ENCODE measurements at places on chromosomes 6 and 20.
A peak's percentile ranks its signal among the peaks of the same experiment; 100 is the strongest.

DNA sequence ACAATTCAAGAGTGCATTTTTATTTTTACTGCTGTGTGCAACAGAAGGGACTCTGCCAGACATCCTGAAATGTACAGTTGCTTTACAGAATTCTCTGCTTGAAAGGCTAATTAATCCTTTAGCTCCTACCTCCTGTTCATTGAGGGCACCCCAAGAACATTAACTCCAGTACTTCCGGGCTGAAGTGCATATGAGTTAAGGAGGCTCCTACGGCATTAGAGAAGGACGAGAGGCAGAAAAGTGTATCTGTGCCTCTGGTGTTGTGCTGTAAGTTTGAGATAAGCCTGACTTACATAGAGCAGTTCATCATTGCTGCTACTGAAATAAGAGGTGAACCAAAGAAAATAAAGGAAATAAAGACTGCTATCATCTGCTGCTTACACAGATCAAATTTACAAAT is 609.3 kb upstream of the ADGRB3 start:
- DNase-seq = no peak

DNA sequence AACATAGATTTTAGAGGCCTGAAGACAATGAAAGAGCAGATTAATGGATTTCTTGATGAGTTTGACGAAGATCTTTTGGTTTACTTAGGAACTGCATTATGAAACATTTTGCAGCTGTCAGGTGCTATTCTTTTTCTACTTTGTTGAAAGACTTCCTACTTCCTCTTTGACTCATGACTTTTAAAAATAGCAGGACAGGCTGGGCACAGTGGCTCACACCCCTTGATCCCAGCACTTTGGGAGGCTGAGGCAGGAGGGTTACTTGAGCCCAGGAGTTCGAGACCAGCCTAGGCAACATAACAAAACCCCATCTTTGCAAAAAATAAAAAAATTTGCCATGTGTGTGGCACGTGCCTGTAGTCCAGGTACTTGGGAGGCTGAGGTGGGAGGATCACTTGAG is 52.0 kb downstream of the ITCH start:
- no peak for DNase-seq

DNA sequence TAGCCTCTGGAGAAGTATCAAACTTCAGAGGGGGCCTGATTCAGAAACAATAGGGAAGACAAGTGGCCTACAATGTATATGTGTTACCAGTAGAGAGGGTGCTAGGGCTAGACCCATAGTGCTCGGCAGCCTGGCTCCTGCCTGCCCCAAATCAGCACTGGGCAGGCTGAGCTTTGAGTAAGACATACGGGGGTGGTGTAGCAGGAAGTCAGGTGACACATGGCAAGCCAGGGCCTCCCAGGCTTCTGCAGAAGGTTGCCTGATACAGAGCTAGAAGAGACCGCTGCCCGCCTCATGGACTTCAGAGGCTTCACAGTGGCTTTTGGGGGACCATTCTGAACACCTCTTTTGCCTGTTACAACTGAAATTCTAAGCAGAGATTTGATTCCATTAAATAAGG is 43.4 kb downstream of the RALY start:
- no peak for DNase-seq

GRCh38 chr6:41719436-41720261 is 15.8 kb downstream of the TFEB start:
- no peak for DNase-seq

GRCh38 chr6:125095580-125096301 is 57.8 kb upstream of the TPD52L1 start:
- no peak for DNase-seq

GRCh38 chr6:158279615-158280014 is 32.6 kb upstream of the TULP4 start:
- no peak for DNase-seq

GRCh38 chr20:51661609-51662178 is 106.5 kb downstream of the ATP9A start:
- peak; percentile 70 for DNase-seq

GRCh38 chr20:5548902-5549599 is 201.2 kb upstream of the SHLD1 start:
- DNase-seq = no peak

DNA sequence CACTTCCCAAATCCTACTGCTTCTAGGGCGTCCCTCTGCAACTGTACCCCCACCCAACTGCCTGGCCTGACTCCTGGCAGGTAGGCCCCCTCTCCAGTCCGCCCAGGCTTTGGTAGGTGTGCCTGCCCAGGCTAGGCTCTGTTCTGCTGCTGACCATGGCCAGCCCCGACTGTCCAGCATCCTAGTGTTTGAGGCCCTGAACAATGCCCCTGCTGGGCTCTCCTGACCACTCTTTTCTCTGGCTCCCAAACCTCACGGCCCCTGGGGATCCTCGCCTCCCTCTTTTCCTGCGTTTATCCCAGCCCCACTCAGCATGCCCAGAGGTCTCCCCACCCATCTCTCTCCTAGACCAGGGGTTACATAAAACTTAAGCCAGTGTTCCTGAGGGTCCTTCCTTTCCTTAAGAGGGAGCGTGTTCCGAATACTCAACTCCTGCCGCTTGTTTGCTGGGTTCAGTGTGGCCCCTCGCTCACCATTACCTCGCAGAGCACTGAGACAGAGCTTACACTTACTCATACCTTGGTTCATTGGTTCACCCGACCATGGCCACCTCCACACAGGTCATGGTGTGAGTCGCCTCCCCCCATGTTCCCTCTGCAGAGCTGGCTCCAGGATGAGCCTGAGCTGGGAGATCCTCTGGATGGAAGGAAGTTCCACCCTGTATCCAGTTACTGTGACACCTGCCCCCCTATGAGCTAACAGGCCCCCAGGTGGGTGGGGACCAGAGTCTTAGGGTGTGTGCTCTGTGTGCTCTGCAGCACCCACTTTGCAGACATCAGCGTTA is 21.0 kb upstream of the MYT1 start:
- no peak for DNase-seq

DNA sequence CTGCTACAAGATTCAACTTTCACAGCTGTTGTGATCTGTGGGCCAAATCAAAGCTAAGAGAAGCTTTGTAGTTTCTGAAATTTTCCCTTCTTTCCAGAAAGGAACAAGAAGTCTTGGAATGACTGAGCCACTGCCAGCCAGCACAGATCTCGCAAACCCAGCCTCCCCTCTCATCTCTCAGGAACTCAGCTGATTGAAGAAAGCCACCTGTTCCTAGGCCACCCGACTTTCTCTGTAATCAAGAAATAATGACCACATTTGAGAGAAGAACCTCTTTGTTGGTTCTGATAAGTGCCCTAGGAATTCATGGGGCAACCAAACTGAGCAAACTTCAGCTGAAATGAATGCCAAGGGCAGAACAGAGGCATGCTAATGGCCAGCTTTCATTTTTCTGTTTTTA is 61.7 kb downstream of the HDGFL1 start:
- DNase-seq = no peak

- no peak for DNase-seq
Observed at GRCh38 chr6:45657226-45657625, 279.5 kb upstream of the SUPT3H start.

DNA sequence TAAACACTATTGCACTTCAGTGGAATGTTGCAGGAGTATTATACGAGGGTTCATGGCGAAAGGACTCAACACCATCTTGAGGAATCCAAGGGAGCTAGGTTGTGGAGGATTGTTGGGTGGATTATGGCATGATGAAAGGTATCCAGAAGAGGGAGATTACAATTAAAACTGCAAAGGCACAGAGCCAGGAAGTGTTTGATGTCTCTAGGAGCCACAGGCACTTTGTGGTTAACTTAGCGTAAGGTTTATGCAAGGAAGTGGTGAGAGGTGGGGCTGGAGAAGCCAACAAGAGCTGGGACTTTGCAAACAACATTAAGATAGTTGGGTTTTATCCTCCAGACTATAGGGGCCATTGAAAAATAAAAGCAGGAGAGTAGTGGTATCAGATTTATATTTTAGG is 86.6 kb upstream of the TPD52L1 start:
- DNase-seq = no peak

DNA sequence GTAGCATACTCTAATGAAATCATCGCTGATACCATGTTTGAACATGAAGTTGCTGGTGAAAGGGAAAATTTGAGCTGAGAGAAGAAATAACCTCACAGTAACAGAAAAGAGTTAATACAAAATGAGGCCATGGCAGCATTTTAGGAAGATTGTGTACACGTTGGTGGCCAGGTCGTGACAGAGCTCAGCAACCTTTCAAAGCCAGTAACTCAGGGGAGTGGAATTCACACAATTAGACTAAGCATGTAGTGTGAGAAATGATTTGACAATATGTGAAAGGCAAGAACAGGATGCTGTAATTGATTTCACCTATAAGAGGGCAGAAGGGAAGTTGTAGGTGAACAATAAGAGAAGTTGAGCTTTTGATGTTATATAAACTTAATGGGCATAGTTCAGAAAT is 246.3 kb downstream of the OGFRL1 start:
- no peak for DNase-seq

DNA sequence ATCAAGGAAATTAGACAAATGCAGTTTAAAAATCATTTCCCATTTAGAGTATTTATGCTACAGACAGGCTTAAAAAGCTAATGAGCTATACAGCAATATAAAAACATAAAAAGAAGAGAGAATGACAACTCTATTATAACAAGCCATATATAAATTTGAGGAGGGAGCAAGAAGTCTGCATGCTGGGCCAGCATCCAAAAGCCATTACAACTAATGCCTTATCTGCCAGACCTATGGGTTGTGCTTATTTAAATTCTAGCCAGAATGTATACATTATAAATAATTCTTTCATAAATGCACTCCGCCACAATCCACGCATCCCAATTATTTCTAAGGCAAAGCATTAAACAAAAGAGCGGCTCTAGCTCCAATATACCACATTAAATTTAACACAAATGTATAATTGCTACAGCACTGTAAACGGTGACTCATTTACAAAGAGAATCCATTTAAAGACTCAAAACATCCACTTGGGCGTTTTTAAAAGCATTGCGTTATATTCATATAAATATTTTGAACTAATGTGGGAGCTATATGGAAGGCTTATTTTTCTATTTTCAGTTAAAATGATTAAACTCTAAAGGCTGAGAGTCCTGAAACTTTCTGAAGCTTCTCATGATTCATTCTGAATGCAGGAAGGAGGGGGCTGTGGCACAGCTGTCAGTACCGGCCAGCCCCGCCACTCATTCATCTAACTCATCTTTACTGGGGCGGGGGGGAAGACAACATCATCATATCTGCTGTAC is 37.7 kb upstream of the RAB22A start:
- DNase-seq = no peak

GRCh38 chr20:32986331-32986966 is 17.8 kb downstream of the SUN5 start:
- DNase-seq = no peak

GRCh38 chr20:25532971-25533391 is 52.4 kb downstream of the NINL start:
- DNase-seq = no peak

GRCh38 chr20:22905658-22906057 is 129.5 kb upstream of the SSTR4 start:
- DNase-seq = no peak

DNA sequence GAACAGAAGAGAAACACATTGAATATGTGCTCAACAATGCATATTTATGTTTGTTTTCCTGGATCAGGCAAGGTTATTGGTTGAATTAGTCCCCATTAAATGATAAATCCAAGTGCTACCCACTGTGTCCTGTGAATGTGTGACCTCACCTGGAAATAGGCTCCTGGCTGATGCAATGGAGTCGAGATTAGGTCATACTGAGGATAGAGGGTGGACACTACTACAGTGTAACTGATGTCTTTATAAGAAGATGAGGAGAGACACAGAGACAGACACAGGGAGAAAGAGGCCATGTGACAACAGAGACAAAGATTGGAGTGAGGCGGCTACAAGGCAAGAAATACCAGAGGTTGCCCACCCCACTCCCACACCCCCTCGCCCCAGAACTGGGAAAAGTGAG is 559.3 kb downstream of the C6orf118 start:
- no peak for DNase-seq

DNA sequence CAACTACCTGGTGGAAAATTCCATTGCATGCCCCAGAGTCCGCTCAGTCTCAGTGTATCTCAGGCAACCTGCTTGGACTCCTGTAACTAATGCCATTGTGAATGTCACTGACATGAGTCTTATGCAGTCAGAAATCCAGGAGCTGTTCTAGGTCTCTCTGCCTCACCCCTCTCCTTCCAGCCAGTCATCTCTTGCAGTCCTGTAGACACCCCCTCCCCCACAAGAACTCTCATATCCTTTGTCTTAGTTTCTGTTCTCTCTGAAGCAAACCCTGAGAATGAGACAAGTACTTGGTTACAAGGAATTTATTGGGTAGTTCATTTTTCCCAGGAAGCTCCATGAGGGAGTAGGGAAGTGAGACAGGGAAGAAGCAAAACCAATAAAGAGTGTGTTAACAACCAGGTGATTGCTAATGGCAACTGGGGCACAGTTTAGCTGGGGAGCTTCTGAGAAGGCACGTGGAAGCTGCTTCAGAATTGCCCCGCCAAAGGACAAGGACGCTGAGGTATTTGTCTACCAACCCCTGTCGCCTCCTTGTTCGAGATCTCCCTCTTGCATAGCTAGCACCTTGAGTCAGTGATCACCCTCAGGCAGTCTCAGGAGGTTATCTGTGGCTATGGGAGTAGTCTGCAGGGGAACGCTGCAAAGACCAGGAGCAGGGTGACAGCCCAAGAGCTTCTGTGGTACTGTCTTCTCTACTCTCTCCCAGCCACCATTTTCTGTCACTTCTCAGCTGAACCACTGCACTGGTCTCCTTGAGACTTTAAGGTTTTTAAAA is 911.4 kb upstream of the FLRT3 start:
- no peak for DNase-seq

GRCh38 chr6:14550822-14551221 is 433.2 kb downstream of the CD83 start:
- DNase-seq = no peak

- no peak for DNase-seq
Observed at GRCh38 chr20:41124451-41125094, 12.8 kb upstream of the PLCG1 start.

DNA sequence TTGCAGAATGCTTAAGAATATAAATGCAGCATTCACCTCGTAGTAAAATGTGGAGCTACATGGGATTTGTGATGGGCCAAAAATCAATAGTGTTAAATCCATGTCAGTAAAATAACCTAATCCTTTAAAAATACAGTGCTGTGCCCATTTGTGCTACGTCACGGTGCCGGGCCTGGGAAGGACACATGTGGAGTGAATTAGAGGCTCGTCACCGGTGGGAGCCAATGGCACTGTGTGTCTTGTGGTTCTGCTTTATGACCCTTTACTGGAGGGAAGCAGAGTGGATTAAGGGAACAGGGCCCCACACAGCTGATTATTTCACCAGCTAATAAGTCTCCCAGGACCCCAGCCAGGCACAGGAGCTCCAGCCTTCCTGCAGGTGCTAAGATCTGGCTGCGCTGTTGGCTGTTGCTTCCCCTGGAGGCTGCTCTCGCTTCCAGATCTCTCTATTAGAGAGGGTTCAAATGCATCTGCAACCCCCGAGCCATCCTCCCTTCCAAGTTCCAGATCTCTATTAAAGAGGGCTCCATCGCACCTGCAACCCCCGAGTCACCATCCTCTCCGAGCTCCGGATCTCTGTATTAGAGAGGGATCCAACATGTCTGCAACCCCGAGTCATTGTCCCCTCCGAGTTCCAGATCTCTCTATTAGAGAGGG is 405.8 kb downstream of the CDH4 start:
- no peak for DNase-seq

GRCh38 chr20:16699293-16699692 is 30.5 kb upstream of the SNRPB2 start:
- DNase-seq = no peak
